Stimulated activated CD4-positive, alpha-beta T cell treated with anti-CD3 and anti-CD28 coated beads, Interleukin-2, amount 100 ng/mL, for 4 hours (primary cell): ENCODE measurements at places on chromosomes 11 and 22.

DNA sequence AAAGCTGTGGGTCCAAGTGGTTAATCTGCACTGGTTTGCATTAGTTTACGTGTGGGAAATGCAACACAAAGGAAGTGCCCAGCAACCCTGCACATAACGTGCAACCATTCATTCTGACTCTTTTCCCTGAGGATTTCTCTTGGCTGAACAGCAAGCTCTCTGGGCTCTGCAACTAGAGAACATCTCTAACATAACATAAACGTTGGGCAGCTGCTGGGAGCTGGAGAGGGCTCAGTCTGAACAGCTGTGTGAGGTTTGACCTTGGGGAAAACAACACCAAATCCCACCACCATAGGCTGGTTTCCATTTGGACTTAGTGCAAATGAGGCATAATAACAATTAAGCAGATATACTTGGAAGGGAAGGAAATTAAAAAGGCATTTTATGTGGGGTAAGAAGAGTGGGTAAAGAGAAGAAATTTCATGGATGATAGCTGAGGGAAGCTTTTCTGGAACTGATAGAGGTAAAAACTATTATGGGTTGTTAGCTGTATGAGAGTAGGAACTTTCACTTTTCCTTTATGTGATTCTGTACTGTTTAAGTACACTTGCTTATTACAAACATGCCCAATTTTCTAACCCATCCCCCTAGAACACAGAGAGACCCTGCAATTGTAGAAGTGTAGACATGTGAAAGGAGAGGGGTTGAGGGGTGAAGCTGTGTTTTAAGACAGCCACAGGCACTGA lies 76.2 kb downstream of the SNX19 start:
- no peak for DNase-seq

DNA sequence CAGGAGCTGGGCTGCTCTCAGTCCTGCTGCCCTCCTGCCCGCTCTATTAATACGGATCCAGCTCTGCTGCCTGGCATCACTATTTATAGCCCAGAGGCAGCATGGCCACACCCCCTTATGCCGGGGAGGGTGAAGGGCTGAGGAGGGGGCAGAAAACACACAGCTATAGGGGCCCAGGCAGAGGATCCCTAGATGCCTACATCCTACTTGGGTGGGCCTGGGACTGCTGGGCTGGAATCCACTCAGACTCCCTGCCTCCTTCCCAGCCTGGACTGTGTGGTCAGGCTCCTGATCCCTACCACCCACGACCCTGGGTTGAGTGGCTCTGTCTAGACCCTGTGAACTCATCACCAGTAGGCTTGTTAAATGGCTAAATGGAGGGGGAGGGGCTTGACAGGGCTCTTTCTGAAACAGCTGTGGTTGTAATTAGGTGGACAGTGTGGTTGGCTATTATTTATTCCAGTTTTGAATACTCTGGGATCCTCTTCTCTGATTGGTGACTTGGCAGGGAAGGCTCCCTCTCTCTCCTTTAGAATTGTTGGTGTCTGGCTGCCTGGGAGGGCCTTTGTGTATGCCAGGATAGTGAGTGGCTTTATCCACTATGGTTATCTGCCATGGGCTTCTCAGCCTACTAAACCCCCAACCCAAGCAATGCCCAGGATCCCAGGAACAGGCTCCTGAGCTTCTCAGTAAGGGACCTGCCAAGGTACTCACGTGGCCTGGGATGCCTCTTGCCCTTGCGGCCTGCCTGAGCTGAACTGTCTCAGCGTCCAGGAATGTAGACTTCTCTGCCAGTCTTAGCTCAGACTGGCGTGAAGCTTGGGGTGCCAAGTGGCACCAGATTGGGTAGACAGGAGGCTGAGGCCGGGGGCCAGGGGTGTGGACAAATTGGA lies 15.2 kb downstream of the PHLDB1 start:
- no peak for DNase-seq

- no peak for DNase-seq
These were observed 52.2 kb downstream of the JAM3 start for GRCh38 chr11:134120921-134121526.

GRCh38 chr11:69382131-69383128 lies 88.5 kb downstream of the MYEOV start:
- no peak for DNase-seq

GRCh38 chr22:49658902-49659280 lies 168.8 kb downstream of the BRD1 start:
- no peak for DNase-seq

DNA sequence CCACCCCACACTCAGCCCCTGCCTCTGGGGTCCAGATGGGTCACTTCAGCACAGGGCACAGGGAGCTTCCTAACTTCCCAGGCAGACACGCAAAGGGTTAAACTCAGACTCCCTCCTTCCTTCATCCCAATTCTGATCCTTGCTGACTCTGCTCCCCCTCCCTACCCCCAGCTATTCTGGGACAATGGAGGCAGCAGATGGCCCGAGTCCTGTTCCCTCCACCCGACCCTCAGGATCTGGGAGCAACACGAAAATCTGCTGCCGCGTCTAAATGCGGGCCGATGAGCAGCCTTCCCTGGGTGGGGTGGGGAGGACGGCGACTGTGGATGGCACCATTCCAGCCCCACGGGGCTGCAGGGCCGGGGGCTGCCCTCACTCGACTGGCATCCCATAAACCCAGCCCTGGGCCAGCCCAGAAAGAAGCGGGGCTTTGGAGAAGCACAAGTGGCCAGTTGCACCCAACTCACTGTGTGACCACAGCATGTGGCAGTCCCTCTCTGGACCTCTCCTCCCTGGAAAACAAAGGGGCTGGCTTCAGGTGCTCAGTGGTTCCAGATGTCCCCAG lies 18.7 kb downstream of the MFNG start:
- no peak for DNase-seq
